Ascending aorta (tissue), 2 donors: ENCODE measurements at places on chromosomes 2 and 18.

DNA sequence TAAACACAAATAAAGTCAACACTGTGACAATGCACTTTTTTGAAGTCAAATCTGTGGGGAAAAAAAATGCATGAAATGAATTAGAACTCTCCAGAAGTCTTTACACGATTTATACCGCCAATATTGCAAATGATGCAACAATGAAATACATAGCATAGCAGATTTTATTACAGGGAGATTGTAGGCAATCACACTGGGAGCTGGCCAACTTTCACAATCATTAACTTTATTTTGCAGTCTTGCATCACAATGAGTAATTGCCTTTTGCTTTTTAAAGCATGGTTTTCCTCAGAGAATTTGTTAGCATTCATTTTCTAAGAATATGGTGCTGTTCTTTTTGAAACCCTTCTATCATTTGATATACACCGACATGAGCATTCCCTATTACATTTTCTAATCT, 366.4 kb upstream of the FSIP2 start:
- no peak for DNase-seq
- H3K4me3 ChIP-seq = no peak overlapping the region
- H3K27ac ChIP-seq = no peak overlapping the region
- H3K4me1 ChIP-seq = no peaks in the 10 kb centered on the region

DNA sequence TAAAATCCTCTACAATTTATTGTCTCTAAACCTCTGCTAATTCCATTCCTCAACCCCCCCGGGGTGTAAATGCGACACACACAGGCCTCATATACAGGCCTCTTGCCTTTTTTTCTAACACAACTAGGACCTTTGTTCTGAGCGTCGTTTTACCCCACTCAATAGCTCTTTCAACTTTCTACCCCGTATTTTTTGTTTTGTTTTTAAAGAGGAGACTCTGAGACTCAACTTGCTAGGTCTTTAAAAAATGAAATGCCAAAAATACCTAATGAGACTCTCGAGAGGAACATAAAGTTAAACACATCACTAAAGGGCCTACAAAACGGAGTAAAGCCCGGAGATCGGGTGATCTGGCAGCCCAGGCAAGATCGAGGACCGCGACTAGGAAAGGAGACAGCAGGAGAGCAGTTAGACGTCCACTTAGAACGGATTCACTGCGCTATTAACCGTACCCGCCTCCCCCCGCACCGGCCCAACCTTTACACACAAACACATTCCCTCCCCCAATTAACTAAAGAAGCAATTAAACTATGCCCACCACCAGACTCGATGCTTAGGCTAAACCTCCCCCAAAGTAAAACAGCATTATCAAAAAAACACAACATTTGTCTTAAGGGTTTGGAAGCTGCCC, 1.7 kb downstream of the TRIP12 start:
- DNase-seq = no peak
- peak overlapping the region; percentile 99 for H3K27ac ChIP-seq
- no peaks in the 10 kb centered on the region for H3K4me1 ChIP-seq
- peak overlapping the region; percentile 98 for H3K4me3 ChIP-seq
- H3K27me3 ChIP-seq = no peaks in the 10 kb centered on the region

GRCh38 chr2:135984199-135985017, 1.0 kb downstream of the DARS1 start:
- H3K36me3 ChIP-seq = no peaks in the 10 kb centered on the region
- no peak for DNase-seq
- peak overlapping the region; percentile 92 for H3K4me3 ChIP-seq
- H3K4me1 ChIP-seq = peaks cover 4% of the 10 kb centered on the region
- H3K27me3 ChIP-seq = no peaks in the 10 kb centered on the region

DNA sequence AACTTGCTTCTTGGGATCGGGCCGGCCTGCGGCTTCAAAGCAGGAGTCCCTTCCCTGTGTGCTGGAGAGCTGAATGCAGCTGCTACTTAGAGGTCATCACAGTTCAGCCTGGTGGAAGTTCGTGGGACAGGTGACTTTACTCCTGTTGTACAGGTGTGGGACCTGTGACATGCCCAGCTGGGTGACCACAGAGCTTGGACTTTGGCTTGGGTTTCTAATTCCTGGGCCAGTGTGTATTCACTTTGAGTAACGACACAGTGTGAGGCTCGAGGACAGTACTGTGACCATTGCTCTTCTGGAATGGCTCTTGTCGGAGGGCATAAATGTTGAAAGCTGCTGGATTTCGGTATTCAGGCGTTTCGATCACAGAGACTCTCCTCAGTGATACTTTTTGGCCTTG, 114.5 kb downstream of the STPG4 start:
- no peak for DNase-seq
- H3K4me3 ChIP-seq = no peak overlapping the region
- H3K36me3 ChIP-seq = peaks cover 4% of the 10 kb centered on the region

GRCh38 chr2:88190808-88191721, 20.9 kb downstream of the THNSL2 start:
- no peak for DNase-seq
- no peak overlapping the region for H3K4me3 ChIP-seq
- no peaks in the 10 kb centered on the region for H3K27me3 ChIP-seq

DNA sequence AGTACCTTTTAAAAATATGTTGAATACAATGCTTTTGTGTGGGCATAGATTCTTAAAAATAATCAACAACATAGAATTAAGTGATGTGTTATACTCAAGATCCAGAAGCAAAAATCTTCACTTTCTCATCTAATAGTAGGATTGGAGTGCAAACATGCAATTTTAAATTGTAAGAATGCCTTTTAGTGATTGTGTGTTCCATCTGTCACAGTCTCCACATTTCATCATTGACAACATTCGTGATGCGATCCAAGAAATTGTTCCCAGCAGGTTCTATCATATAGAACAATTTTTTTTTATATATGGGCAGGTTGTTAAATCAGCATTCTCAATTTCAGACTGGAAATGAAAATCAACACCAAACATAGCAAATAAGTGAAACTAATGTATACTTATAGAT, 1671.8 kb upstream of the SLC39A10 start:
- no peaks in the 10 kb centered on the region for H3K36me3 ChIP-seq
- H3K4me3 ChIP-seq = no peak overlapping the region
- no peaks in the 10 kb centered on the region for H3K4me1 ChIP-seq
- no peak for DNase-seq

- DNase-seq = no peak
- H3K27me3 ChIP-seq = peaks cover 69% of the 10 kb centered on the region
These were observed 794 bp downstream of the DLX2 start for GRCh38 chr2:172101821-172102390.

DNA sequence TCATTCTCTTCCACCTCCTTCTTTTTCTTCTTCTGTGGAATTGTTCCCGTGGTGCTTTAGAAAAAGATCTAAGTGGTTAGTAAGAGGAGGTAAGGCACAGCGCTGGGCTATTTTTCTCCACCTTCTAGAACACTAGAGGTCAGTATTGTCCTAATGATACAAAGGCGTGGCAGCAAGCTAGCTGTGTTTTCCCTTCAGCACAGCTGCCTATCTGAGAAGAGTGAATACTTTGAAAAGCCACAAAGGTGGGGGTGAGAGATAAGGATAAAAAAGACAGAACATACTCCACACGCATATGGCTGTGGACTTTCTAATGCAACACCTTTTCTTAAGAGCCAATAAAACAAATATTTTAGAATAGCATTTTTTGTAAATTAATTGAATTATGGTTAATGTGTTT, 2.1 kb downstream of the CNTNAP5 start:
- no peaks in the 10 kb centered on the region for H3K4me1 ChIP-seq
- no peaks in the 10 kb centered on the region for H3K27me3 ChIP-seq
- no peak overlapping the region for H3K27ac ChIP-seq

DNA sequence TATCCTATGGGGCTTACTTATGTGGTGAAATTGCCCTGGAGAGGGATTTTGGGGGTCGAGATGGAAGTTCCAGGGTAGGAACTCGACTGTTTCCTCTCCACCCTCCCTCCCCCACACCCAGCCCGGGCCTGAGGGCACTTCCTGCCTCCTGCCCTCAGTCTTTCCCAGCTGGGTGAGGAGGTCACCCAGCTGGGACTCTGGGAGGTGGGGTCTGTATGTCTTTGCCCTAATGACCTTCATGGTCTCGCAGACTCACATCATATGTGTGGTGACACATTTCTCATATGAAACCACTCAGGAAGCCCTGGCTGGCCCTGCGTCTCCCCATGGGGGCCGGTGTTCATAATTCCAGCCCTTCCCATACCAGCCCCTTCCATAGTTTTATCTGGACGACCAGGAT, 12.4 kb downstream of the ATOH8 start:
- no peak for DNase-seq
- no peak overlapping the region for H3K4me3 ChIP-seq
- peak overlapping the region; percentile 37 for H3K27ac ChIP-seq
- H3K36me3 ChIP-seq = peaks cover 36% of the 10 kb centered on the region
- peaks cover 36% of the 10 kb centered on the region for H3K4me1 ChIP-seq
- H3K27me3 ChIP-seq = no peaks in the 10 kb centered on the region

GRCh38 chr2:170530284-170530745, 184.8 kb upstream of the SP5 start:
- peak overlapping the region; percentile 44 for H3K4me3 ChIP-seq
- peak; percentile 79 for DNase-seq
- no peaks in the 10 kb centered on the region for H3K36me3 ChIP-seq
- H3K27me3 ChIP-seq = no peaks in the 10 kb centered on the region

GRCh38 chr2:33000986-33001385, 54.2 kb downstream of the LTBP1 start:
- no peak for DNase-seq
- no peaks in the 10 kb centered on the region for H3K27me3 ChIP-seq
- H3K4me3 ChIP-seq = no peak overlapping the region
- no peak overlapping the region for H3K27ac ChIP-seq
- no peaks in the 10 kb centered on the region for H3K36me3 ChIP-seq
- no peaks in the 10 kb centered on the region for H3K4me1 ChIP-seq

DNA sequence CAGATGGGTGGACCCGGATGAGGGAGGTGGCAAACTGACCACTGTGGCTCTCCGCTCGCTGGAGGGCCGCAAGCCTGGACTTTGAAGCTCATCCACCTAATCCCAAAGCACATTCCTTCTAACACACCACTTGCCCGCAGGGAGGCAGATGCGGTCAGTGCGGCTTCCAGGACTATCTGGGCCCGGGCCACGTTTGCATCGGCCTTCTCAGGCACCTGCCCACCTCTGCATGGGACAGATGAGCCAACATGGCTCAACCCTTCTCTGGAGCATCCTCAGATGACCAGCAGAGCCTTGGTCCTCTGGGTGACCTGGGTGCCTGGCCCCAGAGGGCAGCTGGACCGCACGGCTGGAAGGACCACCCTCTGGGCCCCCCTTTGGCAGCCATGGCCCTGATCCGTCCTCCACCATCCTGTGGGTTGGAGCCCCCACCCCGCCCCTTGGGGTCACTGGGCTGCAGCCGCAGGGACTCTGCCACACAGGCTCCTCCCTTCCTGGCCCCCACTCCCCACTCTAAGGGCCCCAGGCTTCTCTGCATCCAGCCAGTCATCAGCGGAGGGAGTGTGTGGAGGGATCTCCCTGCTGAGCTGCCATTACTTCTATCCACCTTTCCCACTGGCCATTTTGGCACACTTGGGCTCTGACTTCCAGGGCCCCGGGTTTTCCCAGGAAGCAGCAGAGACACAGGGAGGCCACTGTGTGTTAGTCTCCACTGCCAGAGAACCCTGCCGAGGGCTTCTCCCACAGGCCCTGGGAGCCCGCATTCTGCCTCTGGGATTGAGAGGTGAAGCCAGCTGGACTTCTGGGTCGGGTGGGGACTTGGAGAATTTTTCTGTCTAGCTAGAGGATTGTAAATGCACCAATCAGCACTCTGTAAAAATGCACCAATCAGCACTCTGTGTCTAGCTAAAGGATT, 12.3 kb downstream of the HDAC4 start:
- peaks cover 3% of the 10 kb centered on the region for H3K36me3 ChIP-seq
- H3K27me3 ChIP-seq = no peaks in the 10 kb centered on the region
- H3K4me1 ChIP-seq = peaks cover 5% of the 10 kb centered on the region
- H3K27ac ChIP-seq = no peak overlapping the region
- DNase-seq = no peak

GRCh38 chr2:52258038-52258437, 1226.1 kb upstream of the NRXN1 start:
- H3K27ac ChIP-seq = no peak overlapping the region
- no peaks in the 10 kb centered on the region for H3K4me1 ChIP-seq
- no peak for DNase-seq
- no peaks in the 10 kb centered on the region for H3K36me3 ChIP-seq
- H3K27me3 ChIP-seq = no peaks in the 10 kb centered on the region

DNA sequence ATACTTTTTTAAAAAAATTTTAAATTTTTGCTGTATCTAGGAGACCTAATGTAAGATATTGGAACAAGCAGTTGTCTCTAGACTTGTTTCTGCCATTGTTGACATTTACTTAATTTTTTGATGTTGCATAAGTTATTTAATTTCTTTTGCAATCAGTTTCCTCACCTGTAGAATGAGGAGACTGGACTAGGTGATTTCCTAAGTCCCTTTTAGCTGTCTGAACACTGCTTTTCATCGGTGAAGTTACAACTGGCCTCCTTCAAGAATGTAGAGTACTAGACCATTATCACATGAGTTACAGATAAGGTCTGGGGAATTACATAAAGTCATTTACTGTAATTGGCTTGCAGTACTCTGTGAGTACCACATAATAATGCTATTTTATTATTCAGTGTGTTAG, 147.6 kb downstream of the LTBP1 start:
- peak overlapping the region; percentile 8 for H3K27ac ChIP-seq
- no peaks in the 10 kb centered on the region for H3K4me1 ChIP-seq
- no peaks in the 10 kb centered on the region for H3K36me3 ChIP-seq
- no peaks in the 10 kb centered on the region for H3K27me3 ChIP-seq
- no peak for DNase-seq

DNA sequence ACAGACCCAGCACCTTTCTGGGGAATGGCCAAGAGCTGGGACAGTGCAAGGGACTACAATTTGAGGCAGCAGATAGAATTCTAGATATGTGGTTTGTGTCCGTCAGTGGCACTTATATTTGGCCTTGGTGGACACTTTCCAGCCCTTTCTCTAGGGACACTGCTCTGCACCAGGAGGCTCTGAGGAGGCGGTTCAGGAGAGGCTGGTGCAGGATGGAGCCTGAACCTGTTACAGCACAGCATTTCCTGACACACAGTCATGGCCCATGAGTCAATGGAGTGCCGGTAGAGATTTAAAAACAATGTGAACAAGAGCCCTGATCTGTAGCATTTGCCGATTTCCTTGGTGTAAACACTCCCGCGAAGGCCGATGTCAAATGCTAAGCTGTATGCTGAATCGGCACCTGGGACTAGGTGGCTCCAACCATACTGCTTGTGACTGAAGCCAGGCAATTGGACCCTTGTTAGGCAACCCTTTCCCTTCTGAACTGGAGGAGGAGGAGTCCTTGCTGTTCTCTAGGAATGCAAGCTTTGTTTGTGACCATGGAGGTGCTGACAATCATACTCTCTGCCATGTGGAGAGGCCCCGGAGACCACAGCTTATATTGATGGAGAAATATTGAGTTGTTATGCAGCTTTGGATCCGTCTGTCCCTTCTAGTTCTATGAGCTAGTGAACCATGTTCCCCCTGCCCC, 11.9 kb downstream of the FABP1 start:
- no peaks in the 10 kb centered on the region for H3K27me3 ChIP-seq
- no peaks in the 10 kb centered on the region for H3K4me1 ChIP-seq
- H3K36me3 ChIP-seq = no peaks in the 10 kb centered on the region
- no peak overlapping the region for H3K27ac ChIP-seq

- H3K4me3 ChIP-seq = no peak overlapping the region
- no peaks in the 10 kb centered on the region for H3K4me1 ChIP-seq
- H3K36me3 ChIP-seq = no peaks in the 10 kb centered on the region
- H3K27ac ChIP-seq = no peak overlapping the region
These were observed 482.3 kb downstream of the TGIF1 start for GRCh38 chr18:3932276-3932675.

GRCh38 chr2:21836261-21836660, 712.5 kb downstream of the TDRD15 start:
- no peak overlapping the region for H3K27ac ChIP-seq
- no peaks in the 10 kb centered on the region for H3K36me3 ChIP-seq
- no peaks in the 10 kb centered on the region for H3K27me3 ChIP-seq
- no peak overlapping the region for H3K4me3 ChIP-seq
